ENCODE measurements at places on chromosomes 4 and X.

DNA sequence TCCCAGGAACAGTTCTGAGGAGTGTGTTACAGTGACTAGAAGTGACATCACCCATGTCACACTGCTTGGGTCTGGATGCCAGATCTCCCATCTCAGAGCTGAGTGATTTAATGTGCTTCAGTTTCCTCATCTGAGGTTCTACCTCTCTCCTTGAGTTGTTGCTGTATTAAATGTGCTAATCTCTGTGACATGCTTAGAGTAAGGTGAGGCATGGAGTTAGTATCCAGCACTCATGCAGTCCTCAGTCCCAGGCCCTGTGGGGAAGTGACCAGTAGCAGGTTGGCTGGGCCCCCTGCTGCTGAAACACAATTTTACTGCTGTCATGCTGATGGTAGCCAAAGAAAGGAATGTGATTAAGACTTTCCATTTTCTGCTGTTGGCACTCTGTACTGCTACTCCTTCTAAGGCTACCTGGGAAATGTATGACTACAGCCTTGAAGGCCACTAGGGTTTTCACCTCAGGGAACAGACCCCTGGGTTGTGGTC, 639.6 kb downstream of the MID1IP1 start:
- DNase-seq: no peak

GRCh38 chr4:19774690-19775256, 476.9 kb upstream of the SLIT2 start:
- DNase-seq: no peak

DNA sequence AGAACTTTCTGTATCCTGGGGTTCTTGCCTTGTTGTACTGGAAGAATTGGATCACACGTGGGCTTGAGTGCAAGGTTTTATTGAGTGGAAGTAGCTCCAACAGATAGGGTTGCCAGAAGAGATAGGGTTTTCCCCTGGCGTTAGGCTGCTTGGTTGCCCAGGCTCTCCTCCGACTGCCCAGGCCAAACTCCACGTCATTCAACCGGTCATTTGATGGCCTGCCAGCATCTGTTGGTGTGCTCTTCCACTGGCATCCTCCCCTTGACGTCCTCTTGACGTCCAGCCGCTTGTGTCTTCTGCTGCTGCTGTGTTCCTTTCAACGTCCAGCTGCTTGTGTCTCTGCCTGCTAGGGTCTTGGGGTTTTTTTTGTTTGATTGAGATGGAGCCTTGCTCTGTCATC, 340.3 kb upstream of the ZCCHC13 start:
- no peak for DNase-seq

- DNase-seq: no peak
Observed at GRCh38 chr4:634599-634985, 9.2 kb downstream of the PDE6B start.

GRCh38 chr4:168562041-168562571, 65.3 kb downstream of the PALLD start:
- no peak for DNase-seq

DNA sequence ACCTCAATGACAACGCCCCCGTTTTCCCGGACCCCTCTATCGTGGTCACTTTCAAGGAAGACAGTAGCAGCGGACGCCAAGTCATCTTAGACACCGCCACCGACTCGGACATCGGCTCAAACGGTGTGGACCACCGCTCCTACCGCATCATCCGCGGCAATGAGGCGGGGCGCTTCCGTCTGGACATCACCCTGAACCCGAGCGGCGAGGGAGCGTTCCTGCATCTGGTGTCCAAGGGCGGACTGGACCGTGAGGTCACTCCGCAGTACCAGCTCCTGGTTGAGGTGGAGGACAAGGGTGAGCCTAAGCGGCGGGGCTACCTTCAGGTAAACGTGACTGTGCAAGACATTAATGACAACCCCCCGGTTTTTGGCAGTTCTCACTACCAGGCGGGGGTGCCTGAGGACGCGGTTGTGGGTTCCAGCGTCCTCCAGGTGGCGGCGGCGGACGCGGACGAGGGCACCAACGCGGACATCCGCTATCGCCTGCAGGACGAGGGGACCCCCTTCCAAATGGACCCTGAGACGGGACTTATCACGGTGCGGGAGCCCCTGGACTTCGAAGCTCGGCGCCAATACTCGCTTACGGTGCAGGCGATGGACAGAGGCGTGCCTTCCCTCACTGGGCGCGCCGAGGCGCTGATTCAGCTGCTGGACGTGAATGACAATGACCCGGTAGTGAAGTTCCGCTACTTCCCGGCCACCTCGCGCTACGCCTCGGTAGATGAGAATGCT, 2.2 kb downstream of the FAT4 start:
- no peak for DNase-seq

GRCh38 chr4:140724760-140725159, 31.4 kb downstream of the TBC1D9 start:
- DNase-seq: no peak
